Mesothelial cell of epicardium (in vitro differentiated cells): ENCODE measurements at places on chromosomes 2 and 18.
A peak's percentile ranks its signal among the peaks of the same experiment; 100 is the strongest.

DNA sequence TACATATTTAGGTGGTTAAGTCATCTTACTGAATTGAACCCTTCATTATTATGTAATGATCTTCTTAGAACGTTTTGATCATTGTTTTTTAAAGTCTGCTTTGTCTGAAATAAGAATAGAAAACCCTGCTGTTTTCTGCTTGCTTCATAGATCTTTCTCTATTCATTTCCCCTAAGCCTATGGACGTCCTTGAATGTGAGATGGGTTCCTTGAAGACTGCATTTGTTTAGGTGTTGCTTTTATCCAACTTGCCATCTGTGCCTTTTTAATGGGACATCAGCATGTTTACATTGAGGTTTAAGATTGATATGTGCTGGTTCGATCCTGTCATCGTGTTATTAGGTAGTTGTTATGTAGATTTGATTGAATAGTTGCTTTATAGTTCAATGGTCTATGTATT, 95.4 kb downstream of the SNTG2 start:
- DNase-seq = no peak

GRCh38 chr2:74497777-74498499, 1.5 kb downstream of the LBX2 start:
- peak; percentile 46 for DNase-seq

DNA sequence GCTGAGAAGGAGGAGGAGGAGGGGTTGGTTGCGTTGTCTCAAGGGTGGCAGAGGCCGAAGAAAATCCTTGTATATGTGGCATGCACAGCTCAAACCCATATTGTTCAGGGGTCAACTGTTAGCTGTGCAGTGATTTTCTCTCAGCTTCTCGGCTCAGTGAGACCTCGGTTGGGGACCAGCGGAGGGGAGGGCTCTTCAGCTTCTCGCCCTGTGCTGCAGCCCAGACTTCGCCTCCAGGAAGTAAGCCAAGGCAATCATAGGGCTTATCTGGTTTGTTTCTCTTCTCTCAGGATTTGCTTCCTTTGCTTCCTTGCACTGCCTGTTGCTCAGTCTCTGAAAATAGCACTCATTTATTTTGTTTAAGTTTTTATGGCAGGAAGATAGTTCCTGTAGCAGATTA, 85.5 kb downstream of the SOWAHC start:
- no peak for DNase-seq

GRCh38 chr2:48651158-48651790, 33.6 kb downstream of the GTF2A1L start:
- DNase-seq = no peak
